ENCODE measurements at places on chromosomes 4 and X. TPM values are rescaled to one million over a fixed set of nuclear protein-coding genes. Genes with fewer than 3 reads are reported as not detected.

DNA sequence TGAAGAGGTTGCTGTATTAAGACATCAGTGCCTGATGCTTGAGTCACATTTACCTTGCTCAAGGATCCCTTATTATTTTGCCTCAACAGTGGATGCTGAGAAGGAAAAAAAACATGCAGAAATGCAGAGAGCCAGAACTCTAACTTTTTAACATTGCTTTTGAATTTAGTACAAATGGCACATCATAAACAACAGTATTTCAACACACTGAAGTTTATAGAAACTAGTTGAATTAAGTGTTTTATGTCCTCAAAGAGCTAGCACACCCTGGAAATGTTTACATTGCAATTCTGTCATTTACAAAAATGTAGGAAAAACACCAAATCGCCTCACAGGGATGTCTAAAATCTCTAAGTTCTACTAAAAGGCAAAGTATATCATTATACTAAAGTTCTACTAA is 69.5 kb upstream of the BLTP1 start:
- H3K4me3 ChIP-seq: no peak overlapping the region
- no peaks in the 10 kb centered on the region for H3K27me3 ChIP-seq
- H3K36me3 ChIP-seq: no peaks in the 10 kb centered on the region
- H3K4me1 ChIP-seq: no peaks in the 10 kb centered on the region
- H3K27ac ChIP-seq: no peak overlapping the region

DNA sequence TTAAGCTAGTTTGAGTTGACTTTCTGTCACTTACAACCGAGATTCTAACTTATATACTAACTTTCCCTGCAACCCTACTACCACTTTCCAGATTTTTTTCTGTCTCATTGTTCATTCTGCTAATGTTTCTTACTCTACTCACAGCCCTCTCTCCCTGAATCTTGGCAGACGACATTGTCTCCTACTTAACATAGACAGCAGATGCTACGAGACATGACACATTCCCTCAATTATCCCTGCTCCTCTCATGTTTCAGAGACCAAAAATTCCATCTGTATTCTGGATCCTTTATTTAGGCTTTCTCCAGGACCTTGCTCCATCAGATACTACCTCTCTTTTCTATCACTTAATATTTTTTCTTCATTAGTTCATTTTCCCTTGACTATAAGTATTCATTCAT is 379.1 kb upstream of the TEX13C start:
- no peak overlapping the region for H3K4me3 ChIP-seq
- H3K36me3 ChIP-seq: no peaks in the 10 kb centered on the region
- H3K27ac ChIP-seq: no peak overlapping the region
- no peaks in the 10 kb centered on the region for H3K4me1 ChIP-seq
- H3K27me3 ChIP-seq: no peaks in the 10 kb centered on the region

The ZFP92 gene
- total RNA-seq: 0.08 TPM

The AFM gene
- not detected for total RNA-seq

The SLC6A14 gene
- not detected for total RNA-seq

All from CD4-positive, alpha-beta T cell (primary cell).